ENCODE measurements at places on chromosomes 12 and 14. TPM values are rescaled to one million over a fixed set of nuclear protein-coding genes. Genes with fewer than 3 reads are reported as not detected.

The B3GNT4 gene
- total RNA-seq = 2.2 TPM

GRCh38 chr12:71556448-71556847, 107.2 kb downstream of the ZFC3H1 start:
- H3K36me3 ChIP-seq = no peaks in the 10 kb centered on the region
- DNase-seq = no peak
- no peak overlapping the region for H3K27ac ChIP-seq
- no peaks in the 10 kb centered on the region for H3K4me1 ChIP-seq
- H3K27me3 ChIP-seq = no peaks in the 10 kb centered on the region

- H3K4me1 ChIP-seq = peaks cover 14% of the 10 kb centered on the region
- H3K27me3 ChIP-seq = no peaks in the 10 kb centered on the region
- no peak overlapping the region for H3K4me3 ChIP-seq
These were observed 127.3 kb downstream of the SCARB1 start for GRCh38 chr12:124736115-124737039.

The A2ML1 gene
- not detected for total RNA-seq

GRCh38 chr12:38053113-38053512, 263.5 kb upstream of the ALG10B start:
- no peaks in the 10 kb centered on the region for H3K27me3 ChIP-seq
- no peaks in the 10 kb centered on the region for H3K36me3 ChIP-seq
- H3K27ac ChIP-seq = no peak overlapping the region
- no peaks in the 10 kb centered on the region for H3K4me1 ChIP-seq
- no peak for DNase-seq
- no peak overlapping the region for H3K4me3 ChIP-seq

DNA sequence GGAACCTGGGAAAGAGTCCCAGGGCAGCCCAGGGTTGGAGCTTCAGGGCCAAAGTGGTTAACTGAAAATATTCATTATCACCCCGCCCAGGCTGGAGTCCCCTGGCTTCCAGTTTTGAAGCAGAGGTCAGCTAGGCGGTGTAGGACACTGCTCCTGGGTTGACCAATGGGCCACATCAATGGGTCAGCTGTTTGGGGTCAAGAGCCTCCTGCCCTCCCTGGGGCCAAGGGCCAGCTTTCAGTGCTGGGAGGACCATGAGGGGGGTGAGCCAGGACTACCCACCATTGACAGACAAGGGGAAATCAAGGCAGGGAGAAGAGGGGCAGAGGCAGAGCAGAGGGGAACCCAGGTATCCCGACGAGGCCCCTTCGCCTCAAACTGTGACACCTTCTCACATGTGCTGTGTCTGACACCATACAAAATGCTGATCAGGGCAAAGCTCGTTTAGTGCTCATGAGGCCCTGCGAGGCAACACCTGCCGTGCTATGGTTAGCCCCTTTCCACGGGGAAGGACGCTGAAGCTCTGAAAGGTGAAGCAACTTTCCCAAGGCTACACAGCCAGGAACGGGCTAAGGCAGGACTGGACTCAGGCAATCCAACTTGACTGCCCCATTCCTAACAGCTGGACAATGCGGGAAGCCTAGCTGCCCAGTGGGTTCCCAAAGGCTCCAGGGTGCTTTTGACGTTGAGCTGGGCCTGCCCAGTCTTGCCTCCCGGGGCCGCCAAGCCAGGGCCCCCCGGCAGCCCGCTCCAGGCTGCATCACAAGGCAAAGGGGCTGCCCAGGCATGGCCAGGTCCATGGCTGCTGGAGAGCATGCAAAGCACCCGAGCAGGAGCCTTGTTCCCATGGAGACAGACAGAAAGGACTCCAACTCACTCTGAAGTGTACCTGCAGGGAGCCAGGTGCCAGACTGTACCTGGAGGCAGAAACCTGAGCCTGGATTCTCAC, 2.0 kb downstream of the SYNE3 start:
- H3K4me1 ChIP-seq = peaks cover 17% of the 10 kb centered on the region
- H3K27me3 ChIP-seq = no peaks in the 10 kb centered on the region
- no peak for DNase-seq
- no peak overlapping the region for H3K4me3 ChIP-seq
- no peaks in the 10 kb centered on the region for H3K36me3 ChIP-seq
- no peak overlapping the region for H3K27ac ChIP-seq

GRCh38 chr14:61765225-61765943, 3.2 kb downstream of the SNAPC1 start:
- no peak overlapping the region for H3K4me3 ChIP-seq
- H3K4me1 ChIP-seq = 0 out of 2 replicates have a peak, but pooled peaks cover 5% of the 10 kb centered on the region
- no peak overlapping the region for H3K27ac ChIP-seq
- DNase-seq = no peak
- H3K27me3 ChIP-seq = no peaks in the 10 kb centered on the region

The KRT86 gene
- total RNA-seq = not detected

DNA sequence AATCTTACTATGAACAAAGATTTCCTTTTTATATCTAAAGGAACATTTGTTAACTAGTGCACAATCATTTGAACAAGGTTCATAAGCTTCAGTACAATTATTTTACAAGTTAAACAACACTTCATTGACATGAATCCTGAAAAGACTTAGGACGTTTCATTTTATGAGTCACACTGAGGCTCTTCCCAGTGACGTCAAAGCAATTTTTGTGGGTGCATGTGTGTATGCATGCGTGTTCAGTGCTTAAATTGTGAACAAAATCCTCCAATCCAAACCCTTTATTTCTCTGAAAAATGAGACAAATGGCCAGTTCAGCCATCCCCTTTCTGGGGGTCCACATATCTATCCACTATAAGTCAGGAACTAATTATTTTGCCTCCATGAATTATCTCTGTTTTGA, 2.9 kb downstream of the LMNTD1 start:
- no peaks in the 10 kb centered on the region for H3K36me3 ChIP-seq
- DNase-seq = no peak
- H3K4me3 ChIP-seq = no peak overlapping the region
- no peaks in the 10 kb centered on the region for H3K27me3 ChIP-seq

- H3K27me3 ChIP-seq = no peaks in the 10 kb centered on the region
- no peaks in the 10 kb centered on the region for H3K36me3 ChIP-seq
- H3K4me3 ChIP-seq = no peak overlapping the region
- no peak for DNase-seq
- H3K27ac ChIP-seq = no peak overlapping the region
These were observed 467.0 kb downstream of the MDGA2 start for GRCh38 chr14:47208434-47208833.

- H3K4me3 ChIP-seq = no peak overlapping the region
- no peaks in the 10 kb centered on the region for H3K4me1 ChIP-seq
- H3K36me3 ChIP-seq = no peaks in the 10 kb centered on the region
- no peak for DNase-seq
- no peaks in the 10 kb centered on the region for H3K27me3 ChIP-seq
These were observed 126.1 kb downstream of the PELI2 start for GRCh38 chr14:56244138-56244789.

DNA sequence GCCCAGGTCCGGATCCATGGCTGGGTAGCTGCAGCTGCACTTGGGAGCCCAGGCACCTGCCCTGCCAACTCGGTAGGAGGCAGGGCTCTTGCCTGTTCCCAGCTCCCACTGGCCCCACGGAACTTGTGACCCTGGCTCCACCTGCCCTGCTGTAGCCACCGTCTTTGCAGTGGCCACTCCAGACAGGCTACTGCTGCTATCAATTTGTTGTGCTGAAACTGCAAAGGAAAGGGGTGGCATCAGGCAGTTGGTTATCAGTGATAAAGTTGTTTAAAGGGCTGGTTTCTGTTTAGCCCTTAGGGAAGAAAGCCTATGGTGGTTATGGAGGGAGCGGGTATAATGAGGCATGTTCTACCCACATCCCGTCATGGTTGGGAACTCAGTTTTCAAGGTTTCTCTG, 32.1 kb upstream of the ARID2 start:
- H3K4me1 ChIP-seq = peaks cover 11% of the 10 kb centered on the region
- H3K27me3 ChIP-seq = no peaks in the 10 kb centered on the region
- H3K4me3 ChIP-seq = no peak overlapping the region
- no peak overlapping the region for H3K27ac ChIP-seq

The TAC3 gene
- 3.1 TPM for total RNA-seq

DNA sequence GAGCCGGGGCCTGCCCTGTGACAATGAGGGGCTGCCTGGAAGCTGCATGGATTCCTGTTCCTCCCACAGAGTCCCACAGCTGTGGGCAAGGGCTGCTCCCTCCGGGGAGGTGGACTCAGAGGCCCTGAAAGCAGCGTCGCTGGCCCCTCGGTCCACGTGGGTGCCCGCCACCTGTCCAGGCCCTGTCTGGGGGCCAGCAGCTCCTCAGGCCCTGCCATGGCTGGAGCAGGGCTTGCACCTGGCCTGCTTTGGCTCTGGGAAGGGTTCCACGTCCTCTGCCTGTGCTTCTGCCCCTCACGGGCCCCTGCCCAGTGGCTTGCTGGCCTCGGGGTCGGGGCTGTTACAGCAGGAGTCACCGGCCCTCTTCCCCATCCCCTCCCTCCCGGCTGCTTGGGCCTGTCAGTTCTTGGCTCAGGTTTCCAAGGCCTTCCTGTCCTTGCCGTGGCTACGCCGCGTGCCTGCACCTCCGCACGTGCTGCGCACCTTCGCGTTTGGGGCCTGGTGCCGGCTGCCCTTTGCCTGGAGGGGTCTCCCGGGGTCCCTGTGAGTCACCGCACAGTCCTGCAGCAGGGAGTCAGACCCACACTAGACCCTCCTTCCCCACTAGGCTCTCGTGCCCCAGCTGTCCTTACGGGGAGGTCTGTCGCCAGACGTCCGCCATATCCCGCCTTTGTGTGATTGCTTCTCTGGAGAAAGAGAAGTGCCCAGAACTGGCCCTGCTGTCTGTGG, 5.8 kb downstream of the FBRSL1 start:
- peaks cover 49% of the 10 kb centered on the region for H3K4me1 ChIP-seq
- peak overlapping the region; percentile 84 for H3K27ac ChIP-seq
- H3K36me3 ChIP-seq = no peaks in the 10 kb centered on the region
- DNase-seq = no peak

The RNU4-1 gene
- total RNA-seq = 3,645 TPM

GRCh38 chr12:46818642-46819041, 7.2 kb downstream of the SLC38A4 start:
- H3K4me1 ChIP-seq = no peaks in the 10 kb centered on the region
- H3K36me3 ChIP-seq = no peaks in the 10 kb centered on the region
- no peak for DNase-seq
- H3K27ac ChIP-seq = no peak overlapping the region
- no peak overlapping the region for H3K4me3 ChIP-seq
- no peaks in the 10 kb centered on the region for H3K27me3 ChIP-seq

All from Caco-2 (cell line).